Fibroblast of gingiva (primary cell): ENCODE measurements at places on chromosomes 7 and 10.
A peak's percentile ranks its signal among the peaks of the same experiment; 100 is the strongest.

DNA sequence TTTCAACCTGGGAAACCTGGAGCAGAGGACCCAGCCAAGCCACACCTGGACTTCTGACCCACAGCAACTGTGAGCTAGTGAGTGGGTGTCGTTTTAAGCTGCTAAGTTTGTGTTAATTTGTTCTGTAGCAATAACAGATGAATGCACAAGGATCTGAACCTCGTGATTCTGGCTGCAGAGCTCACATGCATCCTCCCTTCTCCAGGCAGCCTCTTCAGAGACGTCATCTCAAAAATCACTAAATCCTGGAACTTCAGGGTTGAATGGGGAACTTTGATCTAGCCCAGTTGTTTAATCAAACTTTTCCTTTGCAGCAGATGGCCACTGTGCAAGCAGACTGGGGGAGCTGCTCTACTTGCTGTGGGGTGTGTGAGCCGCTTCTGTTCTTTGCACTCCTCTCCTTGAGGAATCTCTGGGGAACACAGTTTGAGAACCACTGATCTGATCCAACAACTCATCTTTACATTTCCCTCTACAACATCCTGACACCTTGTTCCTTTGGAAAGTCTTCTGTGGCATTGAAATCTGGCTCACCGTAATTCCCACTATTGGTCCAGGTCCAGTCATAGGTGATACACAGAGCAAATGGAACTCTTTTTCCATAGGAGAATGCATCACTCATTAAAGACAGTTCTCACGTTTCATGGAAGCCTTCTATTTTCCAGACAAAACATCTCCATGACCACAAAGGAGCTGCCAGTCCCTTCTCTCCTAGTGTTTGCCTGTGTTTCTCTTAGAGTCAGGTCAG, 90.3 kb downstream of the CHN2 start:
- DNase-seq: no peak

DNA sequence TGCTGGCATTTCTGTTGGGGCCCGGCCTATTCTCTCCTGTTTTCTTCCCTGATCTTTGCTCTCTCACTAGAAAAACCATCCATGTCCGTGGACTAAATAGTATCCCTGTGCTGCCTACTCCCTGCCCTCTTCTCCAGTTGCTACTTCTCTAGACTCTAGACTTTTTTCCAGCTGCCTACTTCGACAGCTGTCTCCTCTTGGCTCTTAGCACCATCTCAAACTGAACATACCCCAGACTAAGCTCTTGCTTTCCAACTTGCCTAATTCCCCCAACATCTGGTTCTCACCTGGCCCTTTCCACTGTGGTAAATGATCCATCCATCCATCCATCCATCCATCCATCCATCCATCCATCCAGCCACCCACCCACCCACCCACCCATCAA, 19.5 kb downstream of the ADCYAP1R1 start:
- DNase-seq: no peak

DNA sequence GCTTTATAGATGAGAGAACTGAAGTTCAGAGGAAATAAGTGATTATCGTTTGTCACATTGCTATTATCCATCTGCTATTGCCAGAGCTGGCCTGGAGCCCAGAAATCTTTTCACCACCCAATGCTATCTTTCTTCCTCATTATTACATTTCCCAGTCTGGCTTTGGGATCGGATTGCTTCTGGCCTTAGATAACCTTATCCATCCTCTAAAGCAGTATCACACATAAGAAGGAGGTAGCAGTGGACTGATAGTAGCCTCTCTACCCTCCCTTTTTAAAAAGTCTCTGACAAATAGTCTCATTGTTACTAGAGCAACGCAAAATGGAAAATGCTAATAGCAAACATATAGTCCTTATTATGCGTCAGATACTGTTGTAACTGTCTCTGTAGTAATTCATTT, 1.3 kb upstream of the CLDN12 start:
- DNase-seq: peak; percentile 14

GRCh38 chr10:104515678-104516199, 125.4 kb upstream of the SORCS3 start:
- no peak for DNase-seq

DNA sequence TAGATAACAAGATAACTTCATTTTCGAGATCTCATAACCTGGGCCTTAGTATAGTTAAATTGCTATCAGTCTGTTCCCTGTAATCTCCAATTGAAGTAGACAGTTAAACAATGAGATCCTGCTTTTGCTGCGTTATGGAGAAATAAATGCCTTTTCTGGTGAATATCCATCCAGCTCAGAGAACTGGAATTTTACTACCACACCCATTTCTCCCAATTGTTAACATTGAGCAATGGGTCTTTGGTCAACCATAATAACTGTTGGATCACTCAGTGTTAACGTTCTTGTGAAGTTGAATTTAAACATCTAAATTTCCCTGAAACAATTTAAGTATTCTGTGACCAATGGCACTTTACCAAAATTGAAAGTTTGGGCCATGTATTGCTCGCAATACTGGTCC, 3.0 kb downstream of the CALU start:
- DNase-seq: peak; percentile 76
